ENCODE measurements at places on chromosomes 13 and 19. TPM values are rescaled to one million over a fixed set of nuclear protein-coding genes. Genes with fewer than 3 reads are reported as not detected.

TBXA2R gene
- total RNA-seq = 4.8 TPM

DNA sequence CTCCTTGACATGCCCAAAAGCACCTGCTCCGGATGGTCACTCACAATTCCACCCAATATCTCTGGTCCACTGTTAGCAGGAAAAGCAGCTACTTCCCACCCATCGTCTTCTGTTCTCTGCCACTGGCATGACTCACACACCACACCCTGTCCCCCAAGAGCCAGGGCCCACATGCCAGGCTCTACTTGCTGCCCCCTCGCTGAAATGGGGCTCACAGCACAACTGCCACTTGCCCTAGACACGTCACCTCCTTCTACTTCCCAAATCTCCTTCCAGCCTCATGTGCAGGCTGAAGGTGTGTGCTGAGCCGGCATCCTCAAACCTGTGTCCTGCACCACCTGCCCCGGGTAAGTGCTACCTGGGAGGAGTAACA is 65.0 kb downstream of the TBC1D4 start:
- no peak for DNase-seq

ADAMTS10 gene
- 19.3 TPM for total RNA-seq

GRCh38 chr13:33072282-33072681 is 56.1 kb downstream of the KL start:
- no peak for DNase-seq

CASP14 gene
- total RNA-seq = not detected

DNA sequence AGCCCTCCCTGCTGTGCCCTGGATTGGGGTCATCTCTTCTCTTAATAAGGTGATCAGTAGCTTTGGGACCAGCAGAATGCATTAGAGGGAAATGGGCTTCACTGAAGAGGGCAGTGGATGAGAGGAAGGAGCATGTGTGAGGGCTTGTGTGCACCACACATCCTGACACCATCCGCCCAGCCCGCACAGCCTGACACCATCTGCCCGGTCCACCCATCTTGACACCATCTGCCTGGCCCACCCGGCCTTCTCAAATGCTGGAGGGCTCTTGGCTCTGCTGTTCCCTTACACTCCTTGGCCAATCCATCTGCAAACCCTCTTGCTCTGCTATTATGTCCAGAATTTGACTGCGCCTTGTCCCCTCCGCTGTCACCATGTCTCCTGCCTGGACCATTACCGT is 41.8 kb downstream of the BICRA start:
- no peak for DNase-seq

LILRB5 gene
- not detected for total RNA-seq

DNA sequence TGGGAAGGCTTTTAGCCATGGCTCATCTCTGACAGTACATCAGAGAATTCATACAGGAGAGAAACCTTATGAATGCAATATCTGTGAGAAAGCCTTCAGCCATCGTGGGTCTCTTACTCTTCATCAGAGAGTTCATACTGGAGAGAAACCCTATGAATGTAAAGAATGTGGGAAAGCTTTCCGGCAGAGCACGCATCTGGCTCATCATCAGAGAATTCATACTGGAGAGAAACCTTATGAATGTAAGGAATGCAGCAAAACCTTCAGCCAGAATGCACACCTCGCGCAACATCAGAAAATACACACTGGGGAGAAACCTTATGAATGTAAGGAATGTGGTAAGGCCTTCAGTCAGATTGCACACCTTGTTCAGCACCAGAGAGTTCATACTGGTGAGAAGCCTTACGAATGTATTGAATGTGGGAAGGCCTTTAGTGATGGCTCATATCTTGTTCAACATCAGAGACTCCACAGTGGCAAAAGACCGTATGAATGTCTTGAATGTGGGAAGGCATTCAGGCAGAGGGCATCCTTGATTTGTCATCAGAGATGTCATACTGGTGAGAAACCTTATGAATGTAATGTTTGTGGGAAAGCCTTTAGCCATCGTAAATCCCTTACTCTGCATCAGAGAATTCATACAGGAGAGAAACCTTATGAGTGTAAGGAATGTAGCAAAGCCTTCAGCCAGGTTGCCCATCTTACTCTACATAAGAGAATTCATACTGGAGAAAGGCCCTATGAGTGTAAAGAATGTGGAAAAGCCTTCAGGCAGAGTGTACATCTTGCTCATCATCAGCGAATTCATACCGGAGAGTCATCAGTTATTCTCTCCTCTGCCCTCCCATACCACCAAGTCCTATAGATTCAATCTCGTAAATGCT is 10.7 kb downstream of the ZNF470 start:
- DNase-seq = no peak

- no peak for DNase-seq
Observed at GRCh38 chr19:41238244-41238643, 19.2 kb downstream of the AXL start.

DNA sequence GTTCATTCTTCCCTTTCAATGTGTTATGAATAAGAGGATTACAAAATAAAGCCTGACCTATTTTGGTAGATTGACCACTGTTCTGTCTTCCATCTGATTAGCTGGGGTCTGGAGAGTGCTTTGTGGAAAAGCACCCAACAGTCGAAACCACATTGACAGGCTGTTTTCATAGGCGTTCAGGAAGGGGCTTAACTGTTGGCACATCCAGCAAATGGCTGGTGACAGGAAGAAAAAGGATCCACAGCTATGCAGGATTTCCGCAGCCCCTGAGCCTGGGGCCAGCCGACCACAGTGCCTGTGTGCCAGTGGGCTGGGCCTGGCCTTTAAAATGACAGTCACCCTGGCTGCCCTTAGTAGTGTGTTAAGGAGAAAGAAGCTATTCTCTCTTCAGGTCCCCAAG is 113.3 kb downstream of the SIPA1L3 start:
- peak; percentile 22 for DNase-seq

RGCC gene
- total RNA-seq = 101 TPM

DNA sequence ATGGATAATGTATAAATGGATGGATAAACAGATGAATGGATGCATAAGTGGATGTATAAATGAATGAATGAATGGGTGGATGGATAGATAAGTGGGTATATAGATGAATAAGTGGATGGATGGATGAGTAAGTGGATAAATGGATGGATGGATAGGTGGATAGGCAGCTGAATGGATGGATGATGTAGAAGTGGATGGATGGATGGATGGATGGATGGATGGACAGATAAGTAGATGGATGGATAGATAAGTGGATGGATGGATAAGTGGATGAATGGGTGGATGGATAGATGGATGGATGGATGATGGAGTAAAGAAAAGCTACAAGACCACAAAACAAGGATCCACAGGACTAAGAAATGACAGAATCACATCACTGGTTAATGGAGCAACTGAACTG is 9.0 kb upstream of the COMP start:
- no peak for DNase-seq

DNA sequence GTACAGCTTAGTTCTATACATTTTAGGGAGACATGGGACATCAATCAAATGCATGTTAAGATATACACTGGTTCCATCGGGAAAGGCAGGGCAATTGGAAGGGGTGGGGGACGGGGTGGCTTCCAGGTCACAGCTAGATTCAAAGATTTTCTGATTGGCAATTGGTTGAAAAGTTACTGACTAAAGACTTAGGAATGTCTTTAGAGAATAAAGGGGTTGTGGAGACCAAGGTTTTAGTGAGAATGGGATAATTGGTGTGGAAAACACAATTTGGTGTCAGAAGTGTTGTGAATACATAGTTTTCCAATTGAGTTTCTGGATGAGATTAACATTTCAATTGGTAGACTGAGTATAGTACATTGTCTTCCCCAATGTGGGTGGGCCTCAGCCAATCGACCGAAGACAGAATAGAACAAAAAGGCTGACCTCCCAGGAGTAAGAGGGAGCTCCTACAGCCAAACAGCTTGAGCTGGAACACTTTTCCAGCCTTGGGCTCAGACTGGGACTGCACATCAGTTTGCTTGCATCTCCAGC is 988 bp upstream of the CCDC169 start:
- DNase-seq = no peak

DNA sequence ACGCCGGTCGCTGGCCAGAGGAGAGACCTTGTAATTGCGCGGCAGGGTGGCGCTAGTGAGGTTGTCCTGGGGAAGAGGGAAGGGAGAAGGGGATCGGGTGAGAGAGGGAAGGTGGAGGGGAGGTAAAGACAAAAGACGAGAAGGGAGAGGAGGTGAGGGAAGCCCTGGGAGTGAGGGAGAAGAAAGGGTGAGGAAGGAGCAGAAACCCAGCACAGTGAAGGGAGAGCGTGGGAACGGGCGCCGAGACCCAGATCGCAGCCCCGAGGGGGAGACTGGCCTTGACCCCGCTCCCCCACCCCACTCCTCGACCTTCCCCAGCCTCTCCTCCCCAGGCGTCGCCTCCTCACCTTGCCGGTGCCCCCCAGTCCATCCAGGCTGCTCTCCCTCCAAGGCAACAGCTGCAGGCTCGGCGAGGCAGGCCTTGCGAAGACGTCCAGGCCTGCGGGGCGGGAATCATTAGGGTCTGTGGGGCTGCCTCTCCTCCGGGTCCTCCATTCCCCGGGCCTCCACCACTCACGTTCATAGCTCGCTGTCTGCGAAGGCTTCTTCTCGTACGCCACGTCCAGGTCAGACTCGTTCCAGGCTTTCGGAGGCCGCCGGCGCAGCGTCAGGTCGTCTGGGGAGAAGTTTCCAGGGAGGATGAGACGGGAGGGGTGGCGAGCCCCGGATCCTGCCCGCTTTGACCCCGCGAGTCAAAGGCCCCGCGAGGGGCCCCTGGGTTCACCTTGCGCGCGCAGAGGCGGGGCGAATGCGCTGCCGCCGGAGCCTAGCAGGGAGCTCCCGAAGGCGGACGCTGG is 8.8 kb downstream of the PPP1R13L start:
- no peak for DNase-seq

DNA sequence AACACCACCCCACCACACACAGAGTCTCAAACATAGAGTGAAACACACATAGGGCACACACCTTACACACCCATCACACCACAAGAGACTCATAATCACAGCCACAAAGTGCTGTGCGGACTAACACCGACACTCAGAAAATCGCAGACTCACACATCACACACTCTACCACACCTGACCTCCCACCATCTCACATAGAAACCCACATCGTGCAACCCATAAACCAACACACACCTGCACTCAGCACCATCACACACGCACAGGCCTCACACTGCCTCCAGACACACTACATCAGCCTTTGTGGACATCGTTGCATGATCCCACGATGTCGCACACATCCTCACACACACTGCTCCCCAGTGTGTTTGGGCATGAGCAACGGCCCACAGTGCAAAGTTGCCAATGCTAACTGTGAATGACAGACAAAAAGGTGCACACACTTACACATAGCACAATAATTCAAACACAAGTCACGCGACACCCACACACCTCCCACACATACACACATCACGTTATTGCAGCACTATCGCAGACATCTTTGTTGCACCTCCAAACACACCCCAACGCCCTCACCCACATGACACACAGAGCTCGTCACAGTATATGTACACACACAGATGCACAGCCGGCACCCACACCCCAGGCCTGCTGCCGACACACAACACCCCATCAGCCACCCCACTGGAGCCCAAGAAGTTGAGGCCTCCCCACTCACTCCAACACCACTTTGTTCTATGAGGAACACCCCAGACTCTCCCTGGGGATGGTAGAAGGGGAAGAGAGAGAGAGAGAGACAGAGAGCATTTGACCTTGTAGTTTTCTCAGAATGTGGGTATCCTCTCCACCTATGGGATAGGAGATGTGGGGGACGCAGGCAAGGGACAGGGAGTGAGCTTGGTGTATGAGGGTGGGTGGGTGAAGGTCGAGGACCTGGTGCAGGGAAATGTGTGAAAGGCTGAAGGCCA is 1.2 kb upstream of the ATP1A3 start:
- no peak for DNase-seq

DNA sequence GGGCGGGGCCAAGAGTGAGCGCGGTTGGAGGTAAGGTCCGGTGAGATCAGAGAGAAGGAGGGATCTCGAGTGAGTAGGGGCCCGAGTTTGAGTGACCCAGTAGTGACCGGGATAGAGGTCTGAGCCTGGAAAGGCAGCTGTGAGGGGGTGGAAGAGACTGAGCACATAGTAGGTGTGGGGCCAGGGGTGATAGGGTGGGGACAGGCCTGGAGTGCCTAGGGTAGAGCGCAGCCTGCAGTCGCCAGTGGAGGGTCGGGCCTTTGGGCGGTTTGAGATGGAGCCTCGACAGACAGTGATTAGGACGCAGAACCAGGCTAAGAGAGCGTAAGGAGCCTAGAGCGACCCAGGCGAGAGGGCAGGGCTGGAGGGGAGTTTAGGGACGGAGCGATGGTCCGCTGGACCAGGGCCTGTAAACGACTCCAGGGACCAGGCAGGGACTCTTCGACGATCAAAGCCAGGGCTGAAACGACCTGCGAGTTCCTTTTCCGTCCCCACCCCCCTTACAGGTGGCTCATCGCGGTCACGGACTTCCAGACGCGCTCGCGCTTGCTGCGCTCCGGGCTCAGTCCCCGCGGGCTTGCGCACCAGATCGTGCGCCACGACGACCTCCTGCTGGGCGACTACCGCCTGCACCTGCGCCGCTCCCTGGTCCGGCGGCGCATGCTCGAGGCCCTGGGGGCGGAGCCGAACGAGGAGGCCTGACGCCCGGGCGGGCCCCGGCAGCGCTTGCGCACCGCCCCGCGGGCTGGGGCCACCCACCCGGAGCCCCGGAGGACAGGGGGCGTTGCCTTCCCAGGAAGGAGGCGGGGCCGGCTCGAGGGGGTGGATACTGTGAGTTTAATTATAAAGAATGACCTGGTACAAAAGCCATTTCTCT is 9.4 kb downstream of the C19orf81 start:
- DNase-seq = peak; percentile 30

INSR gene
- total RNA-seq = 10.3 TPM

DNAAF3 gene
- under 0.01 TPM for total RNA-seq

- no peak for DNase-seq
Observed at GRCh38 chr13:78587395-78587794, 16.0 kb downstream of the POU4F1 start.

- peak; percentile 91 for DNase-seq
Observed at GRCh38 chr13:47334173-47334572, 437.3 kb upstream of the HTR2A start.

HCST gene
- total RNA-seq = 0.64 TPM

- DNase-seq = peak; percentile 57
Observed at GRCh38 chr13:45393941-45394570, 24.1 kb downstream of the SLC25A30 start.

Measured in fibroblast of villous mesenchyme (primary cell).